ENCODE measurements at places on chromosomes 3 and 15.

- DNase-seq = no peak
Measured at GRCh38 chr3:128931046-128931445, 51.6 kb downstream of the ACAD9 start.

DNA sequence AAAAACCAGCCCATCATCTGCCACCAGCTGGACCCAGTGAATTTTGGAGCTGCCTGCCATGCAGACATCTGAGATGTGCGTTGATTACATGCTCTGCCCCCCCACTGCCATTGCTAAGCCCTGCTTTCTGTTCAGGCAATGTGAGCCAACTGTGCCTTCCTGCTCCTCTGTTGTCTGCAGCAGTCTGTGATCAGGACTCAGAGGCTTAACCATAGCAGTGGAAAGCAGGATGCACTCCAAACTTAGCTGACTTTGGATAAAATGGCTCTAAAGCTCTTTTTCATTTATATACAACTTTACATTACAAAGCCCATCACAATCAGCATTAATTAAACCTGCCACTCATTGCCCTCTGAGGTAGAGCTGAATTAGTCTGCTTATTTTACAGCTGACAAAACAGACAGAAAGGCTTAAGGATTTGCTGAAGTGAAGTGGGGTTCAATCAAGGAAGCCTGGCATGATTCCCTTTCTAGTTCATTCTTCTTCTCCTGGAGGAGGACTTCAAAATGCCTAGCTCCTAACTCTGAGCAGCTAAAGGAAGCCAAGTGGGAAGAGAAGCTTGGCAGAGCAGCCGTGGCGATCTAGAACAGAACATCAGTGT, 15.7 kb upstream of the RPS27L start:
- no peak for DNase-seq

DNA sequence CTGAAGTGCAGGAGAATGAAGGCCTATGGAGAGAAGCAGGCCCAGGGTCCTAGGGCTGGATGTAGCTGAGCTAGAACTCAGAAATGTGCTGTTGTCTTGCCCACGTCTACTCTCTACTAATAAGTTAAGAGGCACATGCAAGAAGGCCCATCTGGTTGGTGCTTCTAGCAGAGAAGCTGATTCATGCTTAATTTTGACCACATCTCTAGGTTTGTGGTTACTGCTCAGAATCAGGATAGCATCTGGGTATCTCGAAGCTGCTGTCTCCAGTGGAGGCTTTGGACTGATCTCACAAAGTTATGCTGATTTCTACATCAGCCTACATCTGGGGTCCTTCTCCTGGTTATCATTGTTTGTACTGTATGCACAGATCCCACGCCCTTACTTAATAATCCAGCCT, 87.3 kb downstream of the CACNA1D start:
- no peak for DNase-seq

DNA sequence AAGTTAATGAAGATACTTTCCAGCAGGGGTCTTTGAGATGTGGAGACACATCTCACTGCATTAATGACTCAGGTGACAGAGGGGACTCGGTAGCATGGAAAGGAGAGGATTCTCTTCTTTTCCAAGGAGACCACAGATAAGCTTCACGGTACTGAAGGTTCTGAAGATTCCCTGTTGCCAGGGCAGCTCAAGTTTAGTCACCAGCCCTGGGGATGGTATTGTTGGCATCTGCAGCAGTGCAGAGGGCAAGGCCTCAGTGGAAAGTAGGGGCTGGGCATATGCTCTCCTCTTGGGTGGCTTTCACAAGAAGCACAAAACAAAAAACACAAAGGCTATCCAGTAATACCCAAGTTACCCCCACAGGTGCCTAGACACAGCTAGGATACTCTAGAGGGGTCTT, 38.0 kb upstream of the MRPL3 start:
- DNase-seq = no peak

GRCh38 chr3:23320586-23321570, 117.8 kb downstream of the UBE2E2 start:
- no peak for DNase-seq

DNA sequence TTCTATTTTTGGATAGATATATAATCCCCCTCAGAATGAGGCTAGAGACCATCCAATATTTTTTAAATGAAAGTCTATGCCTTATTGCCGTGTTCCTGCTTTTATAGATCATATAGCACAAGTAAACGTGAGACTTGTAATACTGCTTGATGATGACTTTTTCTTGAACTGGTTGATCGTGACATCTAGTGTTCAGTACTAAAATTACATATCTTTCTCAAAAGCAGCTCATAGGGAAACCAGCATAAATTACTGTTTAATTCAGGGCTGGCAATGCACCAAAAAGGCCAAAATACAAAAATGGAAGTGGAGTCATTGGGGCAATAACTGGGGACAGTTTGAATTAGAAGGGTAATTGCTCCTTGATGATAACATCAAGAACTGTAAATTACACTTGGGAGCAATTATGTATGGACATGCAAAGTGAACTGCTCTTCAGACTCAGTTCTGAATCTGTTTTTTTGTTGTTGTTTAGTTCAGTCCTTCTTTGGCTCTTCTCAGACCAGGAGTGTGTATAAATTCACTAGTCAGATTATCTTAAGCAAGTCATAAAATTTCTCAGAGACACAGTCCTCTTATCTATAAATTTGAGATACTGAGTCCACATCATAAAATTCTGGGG, 325.3 kb downstream of the THSD4 start:
- no peak for DNase-seq

DNA sequence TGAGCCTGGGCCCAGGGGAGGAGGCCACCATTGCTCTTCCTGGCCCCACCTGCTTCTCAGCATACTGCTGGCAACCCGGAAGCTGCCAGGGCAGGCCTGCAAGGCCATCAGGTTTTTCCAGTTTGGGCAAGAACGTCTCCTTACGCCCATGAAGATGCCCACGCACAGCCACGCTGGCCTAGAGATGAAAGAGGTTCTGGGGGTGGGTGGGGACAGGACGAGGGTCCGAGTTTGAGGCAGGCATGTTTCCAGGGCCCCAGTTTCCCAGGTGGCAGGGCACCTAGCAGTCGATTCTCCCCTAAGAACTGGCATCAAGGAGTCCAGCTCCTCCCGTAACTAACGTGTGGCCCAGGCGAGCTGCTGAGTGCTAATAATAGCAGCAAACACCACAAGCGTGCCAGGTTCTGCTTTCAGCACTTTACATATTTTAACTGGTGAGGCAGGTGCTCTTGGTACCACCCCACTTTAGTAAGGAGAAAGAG, 45.8 kb downstream of the ZNF710 start:
- no peak for DNase-seq

DNA sequence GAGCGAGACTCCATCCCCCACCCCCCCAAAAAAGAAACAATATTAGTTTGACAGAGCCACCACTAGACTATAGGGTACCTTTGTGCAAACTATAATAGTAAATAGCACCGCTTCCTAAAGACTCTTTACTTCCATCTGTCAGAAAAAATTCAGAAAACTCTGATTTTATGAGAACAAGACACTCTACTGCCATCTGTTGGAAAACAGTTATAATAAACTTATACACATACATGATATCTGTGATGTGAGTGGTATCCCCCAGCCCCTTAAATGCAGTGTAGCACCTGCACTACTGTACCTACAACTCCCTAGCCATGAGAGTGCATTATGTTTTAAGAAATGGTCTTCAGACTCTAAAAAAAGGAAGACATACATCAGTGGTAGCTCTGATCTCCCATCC, 47.1 kb upstream of the CTDSPL start:
- DNase-seq = no peak

DNA sequence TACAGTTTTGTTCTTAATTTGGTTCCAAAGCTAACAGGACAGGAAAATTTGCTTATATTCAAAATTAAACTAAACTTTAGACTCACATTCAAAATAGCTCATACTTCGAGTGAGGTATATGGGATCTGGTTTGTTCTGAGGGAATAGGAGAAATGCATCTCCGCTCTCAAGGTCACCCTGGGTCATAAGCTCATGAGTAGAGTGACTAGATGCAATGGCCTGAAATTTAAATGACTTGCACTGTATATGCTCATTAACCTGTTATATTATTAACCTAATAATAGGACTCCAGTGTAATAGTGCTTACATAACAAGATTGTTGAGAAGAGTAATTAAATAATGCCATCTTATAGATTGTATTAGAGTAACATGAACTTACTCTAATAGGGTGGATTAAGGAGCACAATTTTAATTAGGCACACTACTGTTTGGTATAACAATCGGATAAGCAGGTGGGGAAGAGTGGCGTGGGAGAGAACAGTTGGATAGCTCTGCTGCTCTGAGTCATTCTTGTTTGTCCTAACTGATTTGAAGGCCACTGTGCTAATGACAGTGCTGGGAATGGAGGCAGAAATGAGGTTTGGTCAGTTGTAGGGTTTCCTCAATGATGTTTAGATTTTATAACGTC, 5.2 kb downstream of the NKTR start:
- no peak for DNase-seq

GRCh38 chr15:78620527-78621421, at the start of gene CHRNA3:
TSS of gene CHRNA3 (minus strand) at chr15:78620996. CDS start at chr15:78620794, 202 bp downstream.
- no peak for DNase-seq

GRCh38 chr15:39934397-39935071, 619 bp downstream of the EIF2AK4 start:
- DNase-seq = no peak

Measured in NCI-H187 (cell line).